IPS DF 6.9 (cell line): ENCODE measurements at places on chromosomes 4 and X.

GRCh38 chr4:163611784-163612445 lies 117.4 kb downstream of the TMA16 start:
- no peak for DNase-seq

DNA sequence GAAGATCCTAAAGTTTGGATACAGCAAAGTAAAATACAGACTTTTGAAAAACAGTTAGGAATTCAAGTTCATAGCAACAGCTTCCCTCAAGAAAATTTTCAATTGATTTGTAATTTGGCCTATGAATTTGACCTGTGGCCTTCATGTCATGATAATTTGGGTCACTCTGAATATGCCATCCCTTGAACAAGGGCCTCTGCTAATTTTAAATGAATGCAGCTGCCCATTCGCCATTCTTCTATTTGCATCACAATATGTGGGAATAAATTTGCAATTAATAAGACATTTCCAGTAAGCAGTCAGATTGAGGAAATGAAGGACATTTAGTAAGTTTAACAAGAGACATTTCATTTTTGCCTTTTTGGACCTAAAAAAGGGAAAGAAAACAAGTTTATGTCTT lies 1.9 kb upstream of the REST start:
- no peak for DNase-seq

DNA sequence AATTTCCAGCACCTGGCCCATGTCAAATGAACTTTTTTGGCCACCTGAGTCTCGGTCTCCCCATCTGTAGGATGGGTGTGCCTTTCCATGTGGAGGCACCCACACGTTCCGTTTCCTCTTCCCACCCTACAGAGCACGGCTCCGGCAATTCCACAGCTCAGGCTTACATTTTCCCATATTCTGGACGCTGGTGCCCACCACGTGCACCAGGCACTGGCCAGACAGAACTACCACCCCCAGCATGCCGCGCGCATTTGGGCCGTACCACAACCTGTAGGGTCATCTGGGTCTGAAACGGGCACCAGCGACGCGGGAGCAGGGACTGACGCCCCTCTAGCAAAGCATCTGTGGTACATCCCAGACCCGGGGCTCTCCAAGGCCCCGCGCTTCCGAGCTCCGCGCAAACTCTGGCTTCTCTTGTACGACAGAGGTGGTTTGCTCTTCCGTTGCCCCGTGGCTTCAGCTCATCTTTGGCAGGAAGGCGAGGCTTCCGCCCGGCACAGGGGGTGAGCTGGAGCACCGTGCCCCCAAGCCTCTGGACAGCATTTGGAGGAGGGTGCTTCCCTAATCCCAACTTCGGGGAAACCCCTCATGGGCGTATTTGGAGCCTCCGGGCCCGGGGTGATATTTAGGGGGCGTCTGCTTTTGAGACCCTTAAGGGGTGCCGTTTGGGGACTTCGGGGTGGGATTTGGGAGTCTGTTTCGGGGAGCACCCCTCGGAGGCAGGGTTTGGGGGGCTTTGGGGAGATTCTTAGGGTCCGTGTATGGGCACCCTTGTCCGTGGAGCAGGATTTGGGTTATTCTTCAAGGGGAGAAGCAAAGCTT lies 3.0 kb upstream of the UBA1 start:
- peak; percentile 50 for DNase-seq

GRCh38 chr4:145860446-145860845 lies 78.2 kb downstream of the ZNF827 start:
- DNase-seq, result no peak

DNA sequence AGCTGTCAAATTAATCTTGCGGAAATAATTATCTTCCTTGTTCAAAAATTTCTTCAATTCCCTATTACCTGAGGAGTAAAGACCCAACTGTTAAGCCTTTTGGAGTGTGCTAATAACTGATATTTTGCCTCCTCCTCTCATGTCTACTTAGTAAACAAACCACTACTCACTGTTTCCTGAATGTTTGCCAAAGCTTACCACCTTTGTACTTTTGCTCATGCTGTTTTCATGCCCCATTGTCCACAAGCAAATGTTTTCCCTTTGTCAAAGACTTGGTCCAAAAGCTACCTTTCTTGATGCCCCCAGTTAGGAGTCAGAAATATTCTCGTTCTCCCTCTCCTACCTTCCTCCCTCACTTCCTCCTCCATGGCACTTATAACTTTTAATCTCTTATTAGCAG lies 226.1 kb downstream of the ENOX2 start:
- no peak for DNase-seq

DNA sequence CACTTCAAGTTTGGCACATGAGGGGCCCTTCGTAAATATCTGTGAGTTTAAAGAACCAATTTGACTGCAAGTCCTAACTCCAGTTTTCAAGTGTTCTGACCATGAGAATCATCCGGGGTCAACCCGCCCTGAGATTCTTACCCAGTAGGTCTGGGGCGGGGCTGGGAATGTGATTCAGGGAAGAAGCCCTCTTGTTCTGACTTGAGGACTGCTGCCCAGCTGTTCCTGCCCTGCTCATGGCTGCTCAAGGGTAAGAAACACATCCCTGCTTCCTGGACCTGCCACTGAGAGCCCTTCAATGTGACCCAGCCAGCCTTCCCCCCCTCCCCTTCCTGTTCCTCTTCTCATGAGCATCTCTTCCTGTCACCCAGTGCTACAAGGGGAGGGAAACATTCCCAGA lies 92.7 kb upstream of the PGRMC2 start:
- DNase-seq, result no peak

DNA sequence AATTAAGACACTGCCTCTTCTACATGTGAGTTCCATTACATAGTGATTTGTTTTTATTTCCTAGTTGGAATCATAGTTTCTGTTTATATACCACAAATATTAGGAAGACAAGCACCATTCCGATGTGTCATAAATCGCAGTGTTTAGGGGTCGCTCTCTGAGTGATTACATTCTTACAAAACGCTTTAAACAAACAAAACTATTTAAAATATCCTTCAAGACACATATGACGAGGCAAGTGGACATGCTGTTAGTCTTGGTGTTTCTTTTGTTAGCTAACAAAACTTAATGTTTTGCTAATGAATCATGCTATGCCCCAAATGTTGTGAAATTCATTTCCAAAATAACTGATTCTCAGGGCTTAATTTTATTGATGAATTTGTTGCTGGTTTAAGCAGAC lies 1219.3 kb upstream of the PRKX start:
- no peak for DNase-seq

- DNase-seq, result no peak
Measured at GRCh38 chr4:126869967-126870366, 762.8 kb upstream of the INTU start.

GRCh38 chr4:40283968-40284367 lies 51.2 kb upstream of the CHRNA9 start:
- DNase-seq, result no peak

DNA sequence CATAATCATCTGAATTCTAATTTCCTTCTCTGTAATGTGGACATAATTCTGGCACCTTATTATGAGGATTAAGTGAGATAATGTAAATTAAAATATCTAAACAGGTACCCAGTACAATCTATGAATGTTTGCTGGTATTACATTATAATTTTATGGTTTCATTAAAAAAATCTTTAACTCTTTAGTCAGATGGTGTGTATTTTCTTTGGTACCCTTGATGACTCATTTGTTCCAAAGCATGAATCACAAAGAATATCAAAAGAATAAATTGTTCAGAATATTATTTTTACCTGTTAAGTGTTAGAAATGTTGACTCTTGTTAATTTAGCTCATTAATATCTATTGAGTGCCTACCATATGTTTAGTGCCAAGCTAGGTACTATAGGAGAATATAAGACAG lies 74.3 kb downstream of the SNX25 start:
- no peak for DNase-seq

DNA sequence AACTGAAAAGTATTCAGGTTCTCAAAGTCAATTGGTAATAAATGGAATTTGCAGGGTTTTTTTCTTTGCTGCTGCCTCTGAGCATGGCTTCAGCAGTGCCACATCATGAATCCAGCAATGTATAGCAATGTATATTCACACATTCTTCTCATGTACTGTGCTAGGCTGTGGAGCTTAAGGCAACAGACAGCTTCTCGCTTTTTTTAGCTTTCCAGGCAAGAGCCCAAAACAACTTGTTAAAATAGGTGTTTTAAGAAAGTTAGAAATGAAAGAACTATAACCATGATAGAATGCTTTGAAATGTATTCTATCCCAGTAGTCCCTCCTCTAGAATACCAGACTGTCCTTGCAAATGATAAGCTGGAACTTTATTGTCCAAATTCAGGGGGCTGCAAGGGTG lies 30.4 kb downstream of the SMIM43 start:
- no peak for DNase-seq

DNA sequence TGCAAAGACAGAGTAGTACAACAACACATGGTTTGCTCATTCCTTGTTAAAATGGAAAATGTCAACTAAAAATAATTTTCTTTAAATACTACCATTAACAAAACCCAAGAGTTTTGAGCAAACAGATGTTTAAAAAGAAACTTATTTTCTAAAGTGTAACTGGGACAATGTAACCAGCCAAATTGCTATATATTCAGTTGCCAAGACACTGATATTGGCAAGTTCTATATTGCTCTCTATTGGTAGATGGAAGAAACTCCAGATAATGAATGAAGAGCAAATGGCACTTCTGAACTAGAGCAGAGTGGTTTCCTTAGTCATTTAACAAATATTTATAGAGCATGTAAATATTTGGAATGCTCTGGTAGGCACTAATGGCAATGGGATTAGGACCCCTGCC lies 966.2 kb downstream of the RPA4 start:
- no peak for DNase-seq

DNA sequence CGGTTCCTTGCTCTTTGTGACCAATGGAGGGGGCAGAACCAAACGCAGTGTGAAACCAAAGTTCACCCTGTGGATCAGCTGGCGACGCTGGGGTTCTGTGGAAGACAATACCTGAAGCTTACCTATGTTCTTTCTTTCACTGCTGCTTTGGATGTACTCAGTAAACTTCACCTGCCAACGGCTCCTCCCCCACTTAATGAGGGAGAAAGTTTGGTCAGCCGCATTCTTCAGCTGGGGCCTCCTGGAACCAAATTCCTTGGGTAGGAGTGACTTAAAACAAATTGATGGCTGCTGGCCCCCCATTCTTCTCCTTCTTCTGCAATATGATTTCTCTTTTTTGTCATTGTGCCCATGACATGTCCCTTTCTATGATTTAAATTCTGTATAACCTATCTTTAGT lies 282.4 kb downstream of the ANK2 start:
- DNase-seq, result no peak

- no peak for DNase-seq
Measured at GRCh38 chrX:14919407-14919806, 46.2 kb downstream of the MOSPD2 start.
